ENCODE measurements at places on chromosomes 1 and 21. TPM values are rescaled to one million over a fixed set of nuclear protein-coding genes. Genes with fewer than 3 reads are reported as not detected.

Gene SMCP
- total RNA-seq: not detected

Gene RYR2
- 783 TPM for total RNA-seq

Gene C1orf105
- total RNA-seq: 8.5 TPM

Gene APCS
- total RNA-seq: not detected

Gene S100A7A
- total RNA-seq: not detected

Gene BRDT
- not detected for total RNA-seq

GRCh38 chr1:115609021-115609420, 32.7 kb upstream of the VANGL1 start:
- no peaks in the 10 kb centered on the region for H3K36me3 ChIP-seq
- no peak overlapping the region for H3K4me3 ChIP-seq
- DNase-seq: no peak
- H3K27ac ChIP-seq: no peak overlapping the region
- peaks cover 6% of the 10 kb centered on the region for H3K27me3 ChIP-seq

- no peak overlapping the region for H3K4me3 ChIP-seq
- no peak for DNase-seq
- H3K27me3 ChIP-seq: peaks cover 19% of the 10 kb centered on the region
- H3K4me1 ChIP-seq: no peaks in the 10 kb centered on the region
Measured at GRCh38 chr1:207659545-207660153, 14.7 kb downstream of the CR1L start.

GRCh38 chr21:41258617-41259016, 58.0 kb upstream of the FAM3B start:
- H3K4me1 ChIP-seq: no peaks in the 10 kb centered on the region
- H3K4me3 ChIP-seq: no peak overlapping the region
- H3K27ac ChIP-seq: no peak overlapping the region
- no peaks in the 10 kb centered on the region for H3K27me3 ChIP-seq
